Daoy (cell line): ENCODE measurements at places on chromosomes 16 and 17. TPM values are rescaled to one million over a fixed set of nuclear protein-coding genes. Genes with fewer than 3 reads are reported as not detected.

DNA sequence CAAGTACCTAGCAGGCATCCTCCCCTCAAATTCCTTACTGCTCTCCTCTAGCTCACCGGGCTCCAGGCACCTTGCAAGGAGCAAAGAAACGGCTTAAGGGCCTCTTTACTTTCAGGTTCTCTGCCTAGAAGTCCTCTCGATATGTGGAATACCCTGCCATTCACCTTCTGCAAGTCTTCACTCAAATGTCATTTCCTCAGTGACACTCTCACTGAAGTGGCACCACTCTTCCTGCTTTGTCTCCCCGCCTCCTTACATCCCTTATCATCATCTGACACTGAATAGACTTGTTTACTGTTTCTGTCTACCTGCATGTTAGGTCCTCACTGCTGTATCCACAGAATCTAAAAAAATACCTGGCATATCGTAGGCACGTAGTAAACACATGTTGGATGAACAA is 947 bp downstream of the SLC7A6OS start:
- no peak for DNase-seq

DNA sequence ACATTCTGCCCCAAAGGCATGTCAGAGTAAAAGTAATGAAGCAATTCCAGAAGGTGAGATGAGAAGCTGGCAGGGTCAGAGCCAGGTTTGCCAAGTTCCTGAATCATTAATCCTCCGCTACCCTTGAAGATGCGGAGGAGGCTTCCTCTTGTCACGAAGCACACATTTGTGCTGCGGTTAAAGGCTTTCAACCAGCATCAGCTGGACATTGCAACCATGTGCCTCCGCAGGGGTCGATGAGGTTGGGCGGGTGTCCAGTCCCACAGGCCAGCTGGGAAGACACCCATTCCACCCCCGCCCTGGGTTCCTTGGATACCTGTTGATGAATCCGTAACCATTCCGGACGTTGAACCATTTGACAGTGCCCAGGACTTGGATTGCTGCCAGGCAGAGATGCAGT is 1.3 kb downstream of the YBX2 start:
- DNase-seq, result peak; percentile 57

DNA sequence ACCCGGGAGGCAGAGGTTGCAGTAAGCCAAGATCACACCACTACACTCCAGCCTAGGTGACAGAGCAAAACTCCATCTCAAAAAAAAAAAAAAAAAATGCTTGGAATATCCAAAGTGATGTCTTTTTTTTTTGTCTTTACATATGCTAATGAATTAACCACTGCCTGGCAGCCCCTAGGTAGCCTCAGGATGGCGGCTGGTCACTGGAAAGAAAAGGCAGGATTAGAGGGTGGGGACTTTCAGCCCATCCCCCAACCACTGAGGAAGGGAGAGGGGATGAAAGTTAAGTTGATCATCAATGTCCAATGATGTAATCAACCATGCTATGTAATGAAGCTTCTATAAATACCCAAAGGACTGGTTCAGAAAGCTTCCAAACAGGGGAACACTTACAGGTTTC is 26.8 kb downstream of the RNF157 start:
- no peak for DNase-seq

GRCh38 chr16:23401139-23401538 is 51.9 kb downstream of the COG7 start:
- DNase-seq, result no peak

CES5A gene
- total RNA-seq, result not detected in 2 replicates

DNA sequence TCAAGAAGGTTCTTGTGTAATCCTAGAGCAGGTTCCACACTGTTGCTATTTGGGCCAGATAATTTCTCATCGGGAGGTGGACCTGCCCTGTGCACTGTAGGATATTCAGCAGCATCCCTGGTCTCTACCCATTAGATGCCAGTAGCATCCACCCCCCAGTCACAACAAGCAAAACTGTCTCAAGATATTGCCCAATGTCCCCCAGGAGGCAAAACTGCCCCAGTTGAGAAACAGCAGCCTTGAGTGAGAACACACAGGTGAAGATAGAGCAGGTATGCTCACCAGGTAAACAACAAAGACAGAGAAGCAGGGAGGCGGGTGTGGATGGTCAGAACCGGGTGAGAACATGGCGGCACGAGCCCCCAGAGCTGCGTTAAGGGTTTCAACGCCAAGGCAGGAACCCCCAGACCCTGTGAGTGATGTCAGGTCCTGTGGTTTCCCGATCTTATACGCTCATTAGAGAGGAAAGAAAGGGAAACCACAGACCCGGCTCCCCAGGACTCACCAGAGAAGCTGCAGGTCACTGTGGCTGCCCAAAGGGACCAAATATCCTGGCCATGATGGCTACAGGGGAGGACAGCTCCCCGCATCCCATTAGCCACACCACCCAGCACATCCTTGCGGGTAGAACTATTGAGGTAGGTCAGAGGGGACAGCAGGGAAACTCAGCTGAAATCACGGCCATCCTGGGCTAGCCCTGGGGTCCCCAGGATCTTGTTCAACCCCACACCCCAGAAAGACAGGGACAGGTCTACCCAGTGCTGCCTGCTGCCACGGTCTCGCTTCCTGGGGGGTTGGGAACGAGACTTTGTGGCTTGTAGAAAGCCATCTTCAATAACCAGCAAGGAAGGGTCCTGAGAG is 21.2 kb downstream of the CDC42EP4 start:
- DNase-seq, result peak; percentile 49

DNA sequence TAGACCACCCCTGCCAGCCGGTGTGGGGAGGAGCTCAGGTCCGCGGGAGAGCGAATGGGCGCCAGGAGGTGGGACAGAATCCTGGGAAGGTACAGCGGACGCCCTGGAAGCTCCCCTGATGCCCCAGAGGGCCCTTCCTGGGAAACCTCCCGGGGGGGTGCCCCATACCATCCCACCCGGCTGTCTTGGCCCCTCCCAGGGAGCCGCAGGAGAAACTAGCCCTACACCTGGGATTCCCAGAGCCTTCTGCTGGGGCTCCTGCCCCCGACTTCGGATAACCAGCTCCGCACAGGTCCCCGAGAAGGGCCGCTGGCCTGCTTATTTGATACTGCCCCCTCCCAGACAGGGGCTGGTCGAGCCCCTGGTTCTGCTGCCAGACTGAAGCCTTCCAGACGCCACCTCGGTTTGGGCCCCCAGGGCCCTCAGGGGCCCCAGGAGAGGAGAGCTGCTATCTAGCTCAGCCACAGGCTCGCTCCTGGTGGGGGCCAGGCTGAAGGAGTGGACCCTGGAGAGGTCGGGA is 3.0 kb upstream of the CBX4 start:
- DNase-seq, result no peak

GRCh38 chr16:3101018-3101840 is 2.1 kb upstream of the ZSCAN10 start:
- DNase-seq, result peak; percentile 36

KCNH4 gene
- total RNA-seq, result under 0.01 TPM in 1 of 2 replicates, not detected in the other

DNA sequence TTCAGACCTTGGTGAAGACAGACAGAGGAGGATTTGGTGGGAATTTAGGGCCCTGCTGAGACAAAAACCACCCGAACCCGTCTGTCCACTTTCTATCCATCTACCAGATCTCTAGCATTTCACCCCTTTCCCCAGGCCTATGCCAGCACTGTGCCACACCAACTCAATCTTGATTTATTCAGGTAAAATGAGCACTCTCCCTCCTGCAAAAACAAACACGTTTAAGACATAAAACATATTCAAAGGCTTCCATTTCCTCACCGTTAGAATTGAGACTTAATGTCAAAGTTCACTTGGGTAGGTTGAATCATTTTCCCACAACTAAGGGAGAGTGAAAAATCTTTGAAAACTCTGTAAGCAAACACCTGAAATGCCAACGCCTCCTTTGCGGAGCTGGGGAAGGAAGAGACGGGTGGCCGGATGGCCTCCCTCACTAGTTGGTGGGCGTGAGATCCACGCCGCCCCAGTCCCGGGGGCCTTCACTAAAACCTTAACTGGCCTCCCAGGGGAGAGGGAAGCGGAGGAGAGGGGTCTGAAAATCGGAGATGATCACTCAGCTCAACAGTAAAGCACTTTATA is 862 bp downstream of the DCAKD start:
- DNase-seq, result peak; percentile 62

GRCh38 chr17:1053661-1054360 is 56.9 kb downstream of the TIMM22 start:
- no peak for DNase-seq

DNA sequence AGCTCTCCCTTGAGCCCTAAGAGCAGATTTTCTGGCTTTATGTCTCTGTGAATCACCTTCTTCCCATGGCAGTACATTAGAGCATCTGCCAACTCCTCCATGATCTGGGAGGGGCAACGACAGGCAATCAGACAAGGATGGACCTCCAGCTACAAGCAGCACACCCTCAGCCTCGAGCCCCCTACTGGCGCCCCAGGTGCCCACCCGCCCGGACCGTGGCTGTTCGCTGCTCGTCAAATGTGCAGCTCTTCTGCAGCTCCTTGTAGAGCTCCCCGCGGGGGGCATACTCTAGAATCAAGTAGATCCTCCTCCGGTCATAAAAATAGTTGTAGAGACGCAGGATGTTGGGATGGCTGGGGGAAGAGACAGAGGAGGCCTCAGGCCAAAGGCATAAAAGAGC is 3.8 kb downstream of the AURKB start:
- no peak for DNase-seq

WNT9B gene
- total RNA-seq, result 0.06 TPM in 1 of 2 replicates, not detected in the other

GRCh38 chr16:21076186-21076883 is 74.3 kb downstream of the DNAH3 start:
- no peak for DNase-seq

DNA sequence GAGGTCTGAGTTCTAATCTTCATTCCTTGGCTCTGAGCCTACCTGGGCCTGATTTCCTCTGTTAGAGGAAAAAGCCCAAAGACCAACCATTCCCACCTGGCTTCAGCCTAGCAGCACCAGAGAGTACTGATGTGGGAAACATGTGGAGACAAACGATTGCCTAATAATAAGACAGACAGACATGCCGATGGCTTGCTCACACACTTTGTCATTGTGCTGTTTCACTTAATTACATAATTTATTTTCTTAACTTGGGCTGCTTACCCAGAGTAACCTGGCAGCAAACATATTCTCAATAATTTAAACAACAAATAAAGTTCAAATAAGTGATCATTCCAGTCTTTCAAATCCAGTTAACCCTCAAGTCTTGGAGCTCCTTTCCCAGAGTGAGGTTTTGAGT is 83.4 kb downstream of the MAF start:
- DNase-seq, result no peak

GRCh38 chr16:64969221-64969620 is 152.6 kb downstream of the CDH11 start:
- DNase-seq, result no peak

GRCh38 chr16:50594308-50595260 is 46.4 kb downstream of the NKD1 start:
- DNase-seq, result no peak

DNA sequence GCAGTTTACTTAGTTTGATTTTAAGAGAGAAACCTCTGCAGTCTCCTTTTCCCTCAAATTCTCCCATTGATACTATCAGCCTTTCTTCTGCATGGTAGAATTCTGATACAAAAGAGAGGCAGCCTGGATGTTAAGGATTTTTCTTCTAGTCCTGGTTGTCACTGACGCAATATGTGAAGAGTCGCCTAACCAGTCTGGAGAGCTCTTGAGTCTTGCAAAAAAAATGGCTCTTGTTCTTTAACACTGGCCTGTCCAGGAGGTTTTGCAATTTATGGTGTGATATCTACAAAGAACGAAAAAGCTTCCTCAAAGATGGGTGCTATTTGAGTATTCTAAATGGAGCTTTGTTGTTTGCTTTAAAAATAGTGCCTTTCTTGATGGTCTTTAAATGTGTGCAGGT is 28.9 kb downstream of the COX10 start:
- DNase-seq, result no peak

DNA sequence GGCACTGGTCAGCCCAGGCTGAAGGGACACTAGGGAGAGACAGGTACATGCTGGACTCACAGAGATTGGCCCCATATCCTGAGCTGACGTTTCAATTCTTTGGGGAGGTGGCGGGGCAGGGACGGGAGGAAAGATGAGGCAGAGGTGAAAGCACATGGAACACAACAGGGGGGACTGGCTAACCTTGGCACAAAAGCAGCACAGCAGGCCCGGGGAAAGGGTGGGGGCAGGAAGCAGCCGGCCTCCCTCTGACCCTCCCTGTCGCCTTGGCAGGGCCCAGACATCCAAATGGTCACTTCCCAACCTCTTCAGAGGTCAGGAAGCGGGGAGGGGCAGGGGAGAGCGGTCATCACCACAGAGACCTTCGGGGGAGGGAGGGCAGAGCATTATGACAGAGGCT is 6.6 kb downstream of the VAT1 start:
- no peak for DNase-seq

CDK12 gene
- 16.2 and 19.1 TPM in 2 replicates for total RNA-seq

DNA sequence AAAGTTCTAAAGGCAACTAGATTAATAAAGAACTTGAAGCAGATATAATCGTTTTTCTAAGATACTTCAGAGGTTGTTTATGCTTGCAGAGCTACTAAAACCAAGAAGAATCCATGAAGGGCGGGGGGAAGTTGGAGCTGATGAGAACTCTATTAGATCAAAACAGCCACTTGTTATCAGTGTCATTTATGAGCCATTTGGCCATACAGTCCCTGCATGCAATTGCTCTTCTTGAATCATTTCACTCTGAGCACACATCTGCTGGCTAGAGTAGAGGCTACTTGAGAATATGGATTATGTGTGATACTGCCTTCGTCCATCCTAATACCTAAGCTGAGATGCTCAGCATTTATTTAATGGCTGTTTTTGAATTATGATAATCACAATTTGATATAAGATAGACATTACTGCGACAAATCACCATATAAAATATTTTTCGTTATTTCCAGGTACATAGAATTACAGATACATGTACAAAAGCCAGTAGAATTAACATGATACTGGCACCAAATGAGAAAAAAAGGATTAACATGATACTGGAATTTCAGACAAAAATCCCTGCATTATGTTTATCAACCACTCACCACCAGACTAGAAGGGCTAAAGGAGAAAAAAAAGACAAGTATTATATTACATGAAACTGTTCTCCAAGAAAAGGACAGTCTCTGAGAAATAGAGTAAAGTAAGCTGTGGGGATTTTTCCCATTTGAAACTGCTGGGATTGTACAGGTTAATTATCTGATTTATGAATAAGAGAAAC is 64.5 kb downstream of the TEX2 start:
- DNase-seq, result no peak

TNK1 gene
- 2.6 and 4.5 TPM in 2 replicates for total RNA-seq

CSH2 gene
- total RNA-seq, result not detected in 2 replicates

DNA sequence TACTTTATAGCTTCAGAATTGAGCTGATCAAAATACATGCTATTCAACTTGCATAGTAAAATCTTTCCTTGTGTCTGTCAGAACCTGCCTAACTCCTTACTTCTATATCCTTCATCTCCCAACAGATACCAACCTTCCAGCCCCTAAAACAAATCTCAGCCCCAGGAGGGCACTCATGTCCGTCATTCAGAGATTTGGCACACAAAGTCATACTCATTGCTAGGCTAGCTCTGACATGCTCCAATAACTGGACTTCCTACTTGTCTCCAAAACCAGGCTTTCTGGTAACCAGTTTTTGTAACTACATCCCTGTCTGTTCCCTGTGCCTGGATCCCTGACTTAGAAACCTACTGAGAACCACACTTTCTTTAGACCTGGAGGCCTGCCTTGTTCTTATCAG is 37.5 kb upstream of the DHX40 start:
- DNase-seq, result no peak
